ENCODE measurements at places on chromosomes 13 and 19.

DNA sequence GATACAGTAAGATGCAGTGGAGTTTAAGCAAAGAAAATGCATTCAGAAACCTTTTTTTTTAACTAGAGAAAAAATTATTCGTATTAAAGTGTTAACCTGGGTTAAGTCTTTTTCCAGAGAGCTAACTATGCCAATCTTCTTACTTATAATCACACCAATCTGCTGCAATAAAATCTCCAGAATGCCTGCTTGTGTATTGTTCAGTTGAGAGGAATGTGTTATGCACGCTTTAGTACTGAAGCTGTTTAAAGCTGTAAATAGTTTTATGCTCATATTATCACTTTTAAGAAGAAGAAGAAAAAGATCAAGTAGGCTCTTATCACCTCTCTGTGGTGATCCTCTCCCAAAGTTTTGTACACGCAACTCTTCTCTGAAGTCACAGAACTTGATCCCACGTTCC, 528.7 kb downstream of the RFC3 start:
- no peak for DNase-seq

DNA sequence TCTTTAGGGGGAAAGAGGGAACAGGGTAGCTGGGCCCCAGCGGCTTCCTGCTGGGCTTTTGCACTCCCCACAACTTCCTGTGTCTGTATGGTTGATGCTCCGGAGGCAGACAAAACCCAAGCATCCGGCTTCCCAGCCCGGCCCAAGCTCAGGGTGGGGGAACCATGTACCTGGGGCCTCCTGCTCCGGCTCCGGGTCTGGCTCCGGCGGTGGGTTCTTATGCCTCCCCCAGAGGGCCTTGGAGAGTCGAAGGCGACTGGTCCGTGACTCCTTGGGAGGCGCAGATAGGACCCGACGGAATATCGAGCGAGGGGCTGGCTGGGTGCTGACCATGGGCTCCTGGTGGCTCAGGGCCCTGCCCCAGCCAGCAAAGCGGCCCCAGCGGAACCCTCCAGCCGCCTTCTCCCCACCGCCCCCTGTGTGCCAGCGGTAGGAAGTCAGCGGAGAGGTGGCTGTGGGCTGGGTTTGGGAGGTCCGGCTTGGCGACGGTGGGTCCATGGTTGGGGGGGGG, 428 bp downstream of the RASAL3 start:
- DNase-seq, result no peak

GRCh38 chr19:5997371-5997770, 19.4 kb upstream of the RANBP3 start:
- no peak for DNase-seq

DNA sequence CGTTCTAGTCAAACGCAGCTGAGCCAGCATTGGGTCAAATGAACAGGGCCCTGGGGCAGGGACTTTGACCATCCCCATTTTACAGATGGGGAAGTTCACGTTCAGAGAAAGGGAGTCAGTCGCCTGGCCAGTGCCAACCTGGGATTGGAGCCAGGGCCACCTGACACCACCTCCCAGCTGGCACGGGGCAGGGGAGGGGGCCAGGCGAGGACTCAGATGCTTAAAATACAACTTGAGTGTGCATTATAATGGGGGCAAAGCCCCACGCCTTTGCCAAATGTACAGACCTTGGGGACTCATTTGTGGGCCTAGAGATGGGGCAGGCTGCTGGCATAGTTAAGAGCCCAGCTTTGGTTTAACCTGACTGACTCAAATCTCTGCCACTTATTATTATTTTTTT, 14.6 kb downstream of the PRR12 start:
- DNase-seq, result no peak

DNA sequence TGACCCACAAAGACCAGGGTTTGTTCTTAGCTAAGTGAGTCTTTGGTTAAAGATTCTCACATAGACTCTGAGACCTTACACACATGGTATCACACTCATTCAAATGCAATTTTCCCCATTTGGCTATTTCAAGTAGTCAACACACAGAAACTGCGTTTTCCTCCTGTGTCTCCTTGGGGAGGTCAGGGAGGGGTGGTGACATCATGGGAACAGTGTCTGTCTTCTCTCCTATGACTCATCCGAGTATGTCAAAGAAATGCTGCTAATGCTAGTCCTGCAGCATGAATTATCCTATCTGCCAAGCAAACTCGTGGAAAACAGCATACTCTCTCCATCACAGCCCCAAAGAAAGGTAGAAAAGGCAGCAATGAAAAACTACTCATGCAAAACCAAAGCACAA, 100.2 kb downstream of the ENOX1 start:
- DNase-seq, result no peak

DNA sequence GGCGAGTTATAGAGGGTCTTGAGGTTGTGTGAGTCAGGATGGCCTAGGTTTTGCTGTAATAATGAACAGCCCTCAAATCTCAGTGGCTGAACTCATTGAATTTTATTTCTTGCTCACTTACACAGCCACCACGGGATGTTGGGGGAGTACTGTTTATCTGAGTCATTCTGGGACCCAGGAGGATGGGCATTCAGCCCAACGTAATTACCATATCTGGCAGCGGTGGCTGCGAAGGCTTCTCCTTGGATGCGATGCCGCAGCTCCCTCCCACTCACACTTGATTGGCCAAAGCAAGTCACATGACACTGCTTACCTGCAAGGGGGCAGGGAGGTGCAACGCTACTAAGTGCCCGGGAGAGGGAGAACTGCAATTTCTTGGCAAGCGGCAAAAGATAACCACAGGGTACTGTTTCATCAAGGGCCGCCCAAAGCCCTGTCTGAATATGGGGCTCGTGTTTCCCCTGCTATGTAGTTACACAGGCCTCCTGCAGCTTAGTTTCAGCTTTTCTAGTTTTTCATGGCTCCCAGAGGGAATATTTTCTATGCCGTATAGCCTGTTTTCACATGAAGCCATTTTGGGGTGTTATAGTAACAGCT, 19.9 kb downstream of the ZSWIM9 start:
- DNase-seq, result peak; percentile 44

DNA sequence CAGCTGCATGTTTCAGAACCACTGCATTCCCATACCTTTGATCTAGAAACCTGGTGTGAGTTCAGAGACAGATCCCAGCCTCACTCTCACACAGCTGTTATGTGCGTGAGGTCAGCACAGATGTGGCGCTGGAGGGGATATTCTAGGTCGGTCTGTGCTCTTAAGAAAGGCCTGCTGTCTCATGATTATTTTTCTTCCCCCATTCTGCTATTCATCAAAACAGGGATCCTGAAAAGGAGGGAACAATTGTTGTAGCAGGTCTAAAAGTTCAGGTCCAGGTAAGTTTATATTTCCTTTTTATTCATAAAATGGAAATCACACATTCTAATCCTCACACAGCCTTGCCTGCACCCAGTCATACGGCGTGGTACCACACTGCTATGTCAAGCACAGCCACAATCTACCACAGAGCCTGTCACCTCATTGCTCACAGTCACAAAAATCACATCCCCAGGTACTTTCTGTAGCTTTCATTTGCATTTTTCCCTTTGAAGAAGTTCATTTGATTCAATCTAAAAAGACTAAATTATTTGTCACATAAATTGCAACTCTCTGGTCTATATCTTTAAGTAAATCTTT, 867 bp downstream of the ZNF546 start:
- no peak for DNase-seq

DNA sequence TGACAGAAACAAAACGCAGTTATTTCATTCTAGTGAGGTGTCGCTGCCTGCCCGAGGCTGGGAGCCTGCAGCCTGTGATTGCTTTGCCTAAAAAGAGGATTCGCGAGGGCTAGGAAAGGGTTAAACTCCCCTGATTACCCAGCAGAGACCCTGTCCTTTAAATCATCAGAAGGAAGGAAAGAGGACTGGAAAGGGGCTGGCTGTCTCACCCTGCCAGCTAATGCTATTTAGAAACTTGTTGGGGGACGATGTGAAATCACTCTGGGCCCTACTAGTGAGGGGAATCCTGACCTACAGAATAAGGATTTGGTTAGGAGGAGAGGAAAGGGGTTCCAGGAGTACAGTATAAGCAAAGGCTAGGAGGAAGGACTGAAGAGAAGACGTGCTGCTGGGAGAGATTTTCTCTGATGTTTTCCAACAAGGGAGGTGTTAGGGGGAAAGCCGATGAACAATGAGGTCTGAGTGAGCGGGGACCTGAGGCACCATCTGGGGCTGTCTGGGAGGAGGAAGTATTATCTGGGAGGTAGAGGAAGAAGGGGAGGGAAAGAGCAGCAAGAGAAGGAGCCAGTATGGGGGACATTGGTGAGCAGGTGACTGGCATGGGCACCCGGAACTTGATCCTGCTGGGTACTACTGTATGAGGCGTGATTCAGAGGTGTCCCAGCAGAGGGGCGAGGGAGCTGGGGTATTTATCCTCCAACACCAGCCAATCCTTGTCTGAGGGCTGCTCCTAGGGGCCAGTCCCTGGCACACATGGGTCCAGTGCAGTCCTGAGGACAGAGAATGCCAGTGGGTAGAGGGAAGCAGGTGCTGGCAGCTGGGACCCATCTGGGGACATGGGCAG, 55.7 kb upstream of the PTPRS start:
- no peak for DNase-seq

DNA sequence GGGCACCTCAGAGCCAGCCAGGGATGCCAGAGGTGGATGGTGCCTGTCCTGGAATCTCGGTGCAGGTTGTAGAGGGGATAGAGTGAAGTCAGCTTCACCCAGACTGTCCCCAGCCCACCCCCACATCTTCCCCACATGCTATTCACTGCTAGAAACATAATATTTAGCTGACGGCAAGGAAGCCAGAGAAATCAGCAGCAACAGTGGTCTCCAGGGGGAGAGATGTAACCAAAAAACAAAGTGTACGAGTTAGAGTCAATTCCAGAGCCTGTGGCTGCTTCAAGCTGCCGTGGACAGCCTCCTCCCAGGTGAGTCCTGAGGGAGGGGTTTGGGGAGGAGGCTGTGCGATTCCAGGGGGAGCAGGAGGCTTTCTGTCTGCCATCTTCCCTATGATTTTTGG, 97.6 kb downstream of the ZNF536 start:
- DNase-seq, result no peak

DNA sequence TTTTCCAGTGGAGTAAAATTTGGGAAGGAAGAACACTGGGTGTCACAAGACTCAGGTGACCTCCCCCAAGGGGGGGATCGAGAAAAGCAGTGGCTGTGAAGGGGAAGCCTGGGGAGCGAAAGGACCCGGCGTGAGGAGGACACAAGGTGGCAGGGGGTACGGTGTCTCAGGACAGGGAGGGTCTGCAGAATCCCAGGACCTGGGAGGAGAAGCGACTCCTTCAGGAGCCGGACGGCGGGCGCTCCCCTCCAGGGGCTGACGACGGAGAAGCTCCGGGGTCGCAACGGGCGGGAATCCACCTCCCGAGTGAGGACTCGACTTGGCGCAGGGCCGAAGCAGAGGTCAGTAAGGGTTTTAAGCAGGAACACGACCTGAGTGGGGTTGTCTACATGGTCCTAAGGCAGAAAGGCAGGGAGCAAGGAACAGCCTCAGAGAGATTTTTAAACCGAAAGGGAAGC, 529 bp downstream of the ZNF836 start:
- peak; percentile 20 for DNase-seq

DNA sequence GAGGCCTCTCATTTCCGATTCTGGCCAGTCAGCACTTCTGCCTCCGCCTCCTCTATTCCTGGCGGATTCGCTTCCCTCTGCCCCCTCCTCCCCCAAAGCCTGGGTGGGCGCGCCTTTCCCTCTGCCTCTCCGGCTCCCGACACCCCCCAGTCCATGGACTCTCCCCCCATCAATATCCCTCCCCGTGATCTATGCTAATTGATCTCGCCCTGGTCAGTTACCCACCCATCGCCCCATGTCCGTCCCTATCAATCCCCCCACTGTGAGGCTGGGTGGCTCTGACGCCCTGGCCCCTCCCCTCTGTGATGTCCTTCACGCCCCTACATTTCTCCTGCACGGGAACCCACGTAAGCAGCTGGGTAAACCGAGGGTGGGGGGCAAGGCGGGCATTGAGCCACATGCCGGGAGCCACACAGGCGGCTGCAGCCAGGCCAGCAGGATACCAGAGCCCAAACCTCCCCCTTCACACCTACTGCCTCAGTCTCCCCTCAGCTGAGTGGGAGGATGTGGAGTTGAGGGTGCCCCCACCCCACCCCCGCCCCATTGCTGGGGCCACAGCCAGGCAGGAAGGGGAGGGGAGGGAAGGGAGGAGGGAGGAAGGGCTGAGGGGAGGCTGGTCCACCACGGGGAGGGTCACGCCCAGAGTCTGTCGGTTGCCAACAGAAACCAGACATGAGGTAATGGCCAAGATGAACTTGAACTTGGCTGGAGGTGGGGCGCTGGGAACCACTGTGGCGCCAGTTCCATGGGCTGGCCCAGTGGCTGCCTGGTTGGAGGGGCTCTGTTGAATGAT, 21.0 kb downstream of the SMIM24 start:
- DNase-seq, result no peak

GRCh38 chr19:12777217-12778016, 2.1 kb upstream of the HOOK2 start:
- peak; percentile 82 for DNase-seq

- no peak for DNase-seq
Measured at GRCh38 chr13:27080018-27080948, 91.3 kb downstream of the USP12 start.

GRCh38 chr13:79775830-79776229, 294.9 kb downstream of the NDFIP2 start:
- DNase-seq, result no peak

GRCh38 chr13:86155756-86156155, 356.5 kb upstream of the SLITRK6 start:
- DNase-seq, result no peak
